Activated CD4-positive, alpha-beta memory T cell treated with anti-CD3 and anti-CD28 coated beads, Interleukin-2, amount 10 ng/mL, durations not matched to agents 7 days and 5 days (primary cell): ENCODE measurements at places on chromosomes 11 and 22. TPM values are rescaled to one million over a fixed set of nuclear protein-coding genes. Genes with fewer than 3 reads are reported as not detected.

The PCNX3 gene
- 40.3 TPM for total RNA-seq

The ADAMTS15 gene
- not detected for total RNA-seq

- DNase-seq = no peak
These were observed 5.4 kb downstream of the FUT4 start for GRCh38 chr11:94549146-94549545.

DNA sequence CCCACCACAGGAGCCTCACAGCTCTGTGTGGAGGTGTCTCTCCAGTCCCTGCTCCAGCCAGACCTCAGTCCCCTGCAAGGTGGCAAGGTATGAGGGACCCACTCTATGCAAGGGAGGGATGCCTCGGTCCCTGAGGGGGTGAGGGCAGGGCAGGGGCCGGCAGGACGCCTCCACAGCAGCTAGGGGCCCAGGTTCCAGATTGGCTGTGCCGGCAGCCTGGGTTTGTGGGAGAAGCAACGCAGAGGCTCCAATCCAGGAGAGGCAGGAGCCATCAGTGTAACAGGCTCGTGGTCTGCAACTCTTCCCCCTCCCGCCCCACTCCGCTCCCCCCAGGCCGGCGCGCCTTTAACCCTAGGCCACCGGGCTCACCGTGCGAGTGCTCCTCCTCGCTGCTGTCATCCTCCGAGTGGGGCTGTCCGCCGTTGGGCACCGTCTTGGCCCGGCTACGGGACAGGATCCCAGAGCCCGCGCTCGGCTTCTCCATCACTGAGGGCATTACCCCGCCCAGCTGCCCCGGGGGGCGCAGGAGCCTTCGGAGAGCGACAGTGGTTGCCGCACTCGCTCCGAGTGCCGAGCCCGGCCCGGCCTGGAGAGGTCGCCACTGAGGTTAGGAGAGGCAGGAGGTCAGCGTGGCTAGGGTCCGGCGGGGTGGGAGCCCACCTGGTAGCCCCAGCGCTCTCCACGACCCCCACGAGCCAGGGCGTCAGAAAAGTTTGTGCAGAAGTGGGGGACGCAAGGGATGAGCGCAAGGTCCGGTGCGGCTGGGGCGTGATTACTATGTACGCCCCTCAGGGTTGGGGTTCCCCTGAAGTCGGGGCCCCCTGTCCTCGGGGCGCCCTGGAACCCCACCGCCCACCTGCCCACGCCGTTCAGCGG, 765 bp downstream of the RCOR2 start:
- no peak for DNase-seq
